ENCODE measurements at places on chromosomes 13 and 19.

- DNase-seq: no peak
Observed at GRCh38 chr13:73967397-73968165, 166.6 kb downstream of the KLF12 start.

DNA sequence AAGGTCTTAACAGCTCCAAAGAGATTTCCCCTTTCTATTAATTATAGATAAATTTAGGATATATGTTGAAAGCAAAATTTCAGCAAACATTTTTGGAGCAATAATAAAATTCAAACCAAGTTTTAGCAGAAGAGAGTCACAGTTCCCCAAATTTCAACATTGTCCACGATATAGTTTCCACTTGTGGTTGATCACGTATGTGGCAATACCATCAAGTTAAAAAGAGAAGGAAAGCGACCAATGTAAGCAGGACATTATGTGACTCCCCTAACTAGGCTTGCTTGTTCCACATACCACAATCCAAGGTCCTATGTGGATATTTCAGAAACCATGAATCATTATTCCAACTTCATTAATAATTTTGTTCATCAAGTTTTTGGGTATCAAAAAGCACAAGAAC, 52.8 kb downstream of the ELF1 start:
- DNase-seq: no peak

GRCh38 chr13:113792886-113793717, 34.1 kb downstream of the TMEM255B start:
- no peak for DNase-seq

GRCh38 chr13:50196118-50196517, 180.9 kb downstream of the KCNRG start:
- no peak for DNase-seq

DNA sequence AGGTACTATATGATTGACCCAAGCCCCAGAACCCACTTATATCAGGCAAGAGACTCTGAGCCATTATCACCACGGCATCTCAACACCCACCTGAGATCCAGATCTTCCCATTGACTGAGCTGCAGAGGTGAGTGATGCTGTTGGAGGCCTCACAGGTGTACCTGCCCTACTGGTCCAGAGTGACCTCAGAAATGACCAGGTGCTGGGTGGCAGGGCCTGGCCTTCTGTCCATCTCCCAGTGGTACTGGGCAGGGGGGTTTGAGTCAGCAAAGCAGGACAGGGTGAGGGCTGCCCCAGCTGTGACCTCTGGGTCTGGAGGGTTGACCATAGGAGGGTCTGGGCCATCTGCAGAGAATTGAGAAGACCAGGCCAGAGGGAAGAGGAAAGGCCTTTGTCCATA, 13.2 kb upstream of the CEACAM20 start:
- no peak for DNase-seq

GRCh38 chr19:2633693-2634075, 68.8 kb downstream of the GNG7 start:
- DNase-seq: no peak

GRCh38 chr19:46954993-46955812, 64.4 kb upstream of the NPAS1 start:
- DNase-seq: peak; percentile 20

GRCh38 chr19:18439025-18439909, 1.3 kb upstream of the ISYNA1 start:
- no peak for DNase-seq

GRCh38 chr13:35891507-35892441, 239.4 kb downstream of the DCLK1 start:
- DNase-seq: no peak

- DNase-seq: no peak
Observed at GRCh38 chr13:40377783-40378182, 288.7 kb downstream of the FOXO1 start.

DNA sequence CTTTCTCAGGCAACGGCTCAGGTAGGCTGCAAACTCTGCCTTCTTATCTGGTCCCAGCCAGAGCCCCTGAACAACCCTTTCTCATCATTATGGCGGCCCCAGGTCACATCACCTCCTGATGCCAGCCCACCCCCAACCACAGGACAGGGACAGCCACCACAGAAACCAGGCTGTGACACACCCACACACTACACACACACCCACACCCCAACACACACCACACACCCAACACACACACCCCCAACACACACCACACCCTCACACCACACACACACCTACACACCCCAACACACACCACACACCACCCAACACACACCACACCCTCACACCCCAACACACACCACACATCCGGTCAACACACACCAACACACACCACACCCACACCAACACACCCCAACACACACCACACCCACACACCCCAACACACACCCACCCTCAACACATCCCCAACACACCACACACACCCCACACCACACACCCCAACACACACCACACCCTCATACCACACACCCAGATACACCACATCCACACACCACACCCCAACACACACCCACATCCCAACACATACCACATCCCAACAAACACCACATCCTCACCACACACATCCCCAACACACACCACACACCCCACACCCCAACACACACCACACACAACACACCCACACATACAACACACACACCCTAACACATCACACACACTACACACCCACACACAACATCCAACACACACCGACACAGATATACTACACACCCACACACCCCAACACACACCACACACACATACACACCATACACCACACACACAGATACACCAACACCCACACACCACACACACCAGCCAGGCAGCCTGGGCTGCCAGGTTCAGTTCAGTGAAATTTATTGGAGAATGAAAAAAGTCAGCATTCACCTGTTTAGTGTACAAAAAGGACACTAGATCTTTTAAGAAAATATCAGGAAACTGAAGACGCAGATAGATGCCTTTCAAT, 4.2 kb upstream of the ISYNA1 start:
- DNase-seq: no peak

- no peak for DNase-seq
Observed at GRCh38 chr19:53704011-53704410, 72.2 kb downstream of the DPRX start.

- no peak for DNase-seq
Observed at GRCh38 chr19:14510311-14511228, 7.6 kb downstream of the DNAJB1 start.

DNA sequence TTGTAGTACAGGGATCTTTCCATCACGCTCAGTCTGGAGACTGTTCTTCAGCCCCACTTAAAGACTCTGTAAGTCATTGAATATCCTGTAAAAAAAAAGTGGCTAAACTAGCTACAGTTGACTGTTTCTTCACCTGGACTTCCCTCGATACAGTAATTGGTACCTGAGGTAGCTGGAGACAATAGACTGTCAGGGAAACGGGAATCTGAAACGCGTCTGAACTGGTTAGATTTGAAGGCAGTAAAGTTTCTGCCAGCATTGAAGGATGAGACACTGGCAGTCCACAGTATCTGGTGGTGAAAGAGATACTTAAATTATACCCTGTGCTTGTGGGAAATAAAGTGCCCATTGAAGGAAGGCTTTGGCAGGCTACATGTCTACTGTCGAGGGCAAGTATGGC, 550.5 kb downstream of the IRS2 start:
- no peak for DNase-seq

GRCh38 chr13:74110053-74110452, 24.2 kb downstream of the KLF12 start:
- no peak for DNase-seq

DNA sequence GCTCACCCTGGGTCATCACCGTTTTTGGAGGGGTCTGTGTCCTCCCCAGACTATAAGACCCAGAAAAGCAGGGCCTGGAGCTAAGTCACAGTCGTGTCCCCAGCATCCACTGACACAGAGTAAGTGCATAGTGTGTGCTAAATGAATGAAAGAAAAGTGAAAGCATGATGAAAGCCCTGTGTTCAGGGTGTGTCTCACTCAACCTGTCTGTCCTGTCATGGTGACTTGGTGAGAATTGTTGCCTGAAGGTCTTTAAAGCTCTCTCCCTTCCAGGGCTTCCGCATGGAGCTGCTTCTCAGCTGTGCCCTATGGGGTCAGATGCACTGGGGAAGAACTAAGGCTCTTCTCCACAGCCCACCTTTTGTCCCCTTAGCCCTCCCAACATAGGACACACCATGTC, 20.5 kb upstream of the IGFL1 start:
- DNase-seq: no peak

DNA sequence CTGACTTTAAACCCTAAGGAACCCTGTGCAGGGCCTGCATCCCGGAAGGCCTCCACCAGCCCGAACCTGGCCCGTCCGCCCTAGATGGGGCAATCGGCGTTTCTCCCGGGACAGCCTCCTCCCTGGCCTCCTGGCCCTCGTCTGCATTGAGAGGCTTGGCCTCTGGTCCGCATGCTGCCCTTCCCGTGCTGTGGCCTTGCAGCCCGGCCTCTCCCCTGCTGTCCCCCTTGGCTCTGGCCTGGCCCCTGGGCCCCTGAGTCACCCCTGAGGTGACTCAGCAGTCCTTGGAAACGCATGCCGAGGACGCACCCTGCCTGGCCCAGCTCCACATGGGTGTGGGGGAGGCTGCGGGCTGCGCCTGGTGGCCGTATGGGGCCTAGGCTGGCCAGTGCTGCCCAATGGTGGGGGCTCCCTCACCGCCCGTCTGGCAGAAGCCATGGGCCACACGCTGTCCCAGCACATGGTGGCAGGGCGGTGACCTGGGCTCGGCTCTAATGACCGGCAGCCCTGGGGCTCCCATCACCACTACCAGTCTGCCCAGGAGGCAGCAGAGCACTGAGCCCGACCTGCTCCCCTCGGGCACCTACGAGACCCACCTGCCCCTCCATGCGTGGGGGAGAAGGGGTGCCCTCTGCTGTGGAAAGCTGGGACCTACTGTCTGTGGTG, 25.7 kb downstream of the SH3GL1 start:
- DNase-seq: no peak

DNA sequence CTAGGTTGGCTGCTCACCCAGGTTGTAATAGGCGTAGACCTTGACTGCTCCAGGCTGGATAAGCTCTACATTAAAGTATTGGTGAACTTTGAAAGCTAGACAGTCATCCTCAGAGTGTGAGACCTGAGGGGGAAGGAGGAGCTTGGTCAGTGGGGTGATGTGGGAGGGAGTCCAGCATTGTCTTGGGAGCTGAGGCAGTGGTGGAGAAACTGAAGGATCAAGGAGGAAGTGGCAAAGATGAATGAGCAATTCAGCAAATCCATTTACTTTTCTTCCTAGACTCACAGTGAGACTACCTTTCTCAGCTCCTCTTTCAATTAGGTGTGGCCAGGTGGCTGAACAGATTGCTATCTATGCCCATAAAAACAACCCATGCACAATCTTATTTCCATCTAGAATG, 10.2 kb upstream of the TNFSF14 start:
- DNase-seq: no peak

GRCh38 chr13:77459592-77459991, 75.9 kb upstream of the SCEL start:
- DNase-seq: no peak

DNA sequence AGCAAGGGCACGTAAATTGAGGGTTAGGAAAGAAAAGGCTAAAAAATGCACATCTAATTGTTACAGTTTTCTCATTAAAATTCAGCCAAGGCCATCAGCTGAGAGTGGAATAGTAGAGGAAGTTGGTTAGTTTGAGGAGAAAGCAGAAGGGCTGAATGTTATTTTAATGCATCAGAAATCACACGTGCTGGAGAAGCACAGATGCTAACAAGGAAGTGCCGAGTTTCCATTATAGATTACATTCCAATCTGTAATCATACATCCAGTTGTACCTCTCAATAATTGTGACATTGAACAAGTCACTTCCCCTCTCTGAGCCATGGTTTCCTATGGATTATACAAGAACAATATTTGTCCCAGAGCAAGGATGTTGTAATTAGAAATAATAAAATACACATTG, 25.1 kb downstream of the FPR3 start:
- no peak for DNase-seq

DNA sequence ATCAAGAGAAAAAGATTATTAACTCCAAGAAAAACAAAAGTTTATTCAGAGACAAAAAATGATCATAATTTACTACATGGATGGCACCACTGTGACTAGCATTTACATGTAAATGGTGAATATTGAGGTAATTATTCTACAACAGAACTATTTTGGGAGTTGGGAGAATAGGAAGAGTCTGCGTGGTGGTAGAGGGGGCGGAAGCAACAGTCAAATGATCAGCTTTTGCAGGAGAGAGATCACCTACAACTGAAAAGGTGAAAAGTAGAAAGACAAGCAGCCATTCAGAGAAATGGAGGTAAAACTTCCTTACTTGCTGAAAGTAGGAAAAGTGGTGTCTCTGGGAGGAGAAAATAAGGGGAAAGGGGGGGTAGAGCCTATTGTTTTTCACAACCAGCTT, 62.8 kb upstream of the SACS start:
- no peak for DNase-seq

DNA sequence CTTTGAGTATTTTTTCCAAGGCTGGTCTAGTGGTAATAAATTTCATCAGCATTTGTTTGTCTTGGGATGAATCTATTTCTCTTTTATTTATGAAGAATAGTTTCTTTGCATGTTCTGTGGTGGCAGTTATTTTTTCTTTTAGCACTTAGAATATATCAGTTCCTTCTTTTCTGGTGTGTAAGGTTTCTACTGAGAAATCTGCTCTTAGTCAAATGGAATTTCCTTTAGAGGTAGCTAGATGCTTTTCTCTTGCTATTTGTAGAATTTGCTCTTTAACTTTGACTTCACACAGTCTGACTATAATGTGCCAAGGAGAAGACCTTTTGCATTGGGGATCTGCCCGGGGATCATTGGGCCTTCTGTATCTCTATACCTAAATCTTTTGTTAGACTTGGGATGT, 4.1 kb upstream of the SIGLEC6 start:
- DNase-seq: no peak

DNA sequence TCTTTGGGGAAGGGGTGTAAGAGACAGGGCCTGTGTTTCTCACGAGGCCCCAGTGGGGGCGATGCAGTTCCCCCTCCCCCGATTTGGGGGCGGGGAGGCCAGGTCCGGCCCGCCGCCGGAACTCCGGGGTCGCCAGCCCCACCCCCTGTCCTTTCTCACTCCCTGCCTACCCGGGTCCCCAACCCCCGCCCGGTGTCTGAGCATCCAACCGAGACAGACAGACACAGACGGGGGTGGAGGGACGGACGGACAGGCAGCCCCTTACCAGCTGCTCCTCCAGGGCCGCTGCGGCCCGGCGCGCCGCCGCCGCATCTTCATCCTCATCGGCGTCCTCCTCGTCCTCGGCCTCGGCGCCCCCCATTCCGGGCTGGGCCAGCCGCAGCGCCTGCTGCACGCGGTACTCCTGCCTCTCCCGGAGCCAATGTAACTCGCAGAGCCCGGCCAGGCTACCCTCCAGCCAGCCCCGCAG, 397 bp downstream of the DACT3 start:
- no peak for DNase-seq

- no peak for DNase-seq
Observed at GRCh38 chr19:2469102-2469914, 6.6 kb upstream of the GADD45B start.

DNA sequence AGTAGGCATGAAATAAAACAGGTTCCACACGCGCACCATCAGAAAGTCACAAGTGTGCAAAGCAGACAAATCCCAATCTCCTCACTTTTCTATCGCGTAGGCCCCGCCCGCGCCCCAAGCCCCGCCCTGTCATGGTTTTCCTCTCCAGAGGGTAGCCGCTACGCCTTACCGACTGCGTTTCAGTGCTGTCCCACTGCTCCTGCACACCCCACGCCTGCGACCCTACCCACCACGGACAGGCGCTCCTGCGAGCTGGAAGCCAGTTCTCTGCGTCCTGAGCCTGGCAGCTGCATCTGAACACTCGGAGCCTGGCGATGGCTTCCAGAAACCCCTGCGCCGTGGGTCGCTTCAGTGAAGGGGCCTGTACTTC, 379 bp upstream of the ZNF470 start:
- DNase-seq: no peak
